ENCODE measurements at places on chromosomes 5 and 9. TPM values are rescaled to one million over a fixed set of nuclear protein-coding genes. Genes with fewer than 3 reads are reported as not detected.
A peak's percentile ranks its signal among the peaks of the same experiment; 100 is the strongest.

PCDHGB3 gene
- 9.2 TPM for total RNA-seq

CAMK4 gene
- 2.5 TPM for total RNA-seq

DNA sequence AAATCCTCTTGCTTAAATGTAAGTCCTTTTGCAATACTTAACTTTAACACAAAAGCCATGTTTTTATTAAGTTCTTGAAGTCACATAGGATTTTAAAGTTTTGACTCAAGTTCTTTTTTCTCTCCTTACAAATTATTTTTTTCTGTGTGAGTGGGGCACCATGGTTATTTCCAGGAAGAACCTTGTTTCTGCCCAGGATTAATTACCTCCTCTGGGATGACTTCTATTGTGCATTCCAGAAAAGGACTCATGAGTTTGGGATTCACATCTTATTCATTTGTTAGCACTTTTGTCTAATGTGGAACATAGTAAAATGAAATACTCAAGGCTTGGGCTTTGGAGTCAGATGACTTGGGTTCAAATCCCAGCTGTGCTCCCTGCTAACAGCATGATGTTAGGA is 421.4 kb upstream of the WWC1 start:
- no peak overlapping the region for H3K27ac ChIP-seq
- DNase-seq, result no peak
- H3K4me3 ChIP-seq, result no peak overlapping the region
- peaks cover 3% of the 10 kb centered on the region for H3K27me3 ChIP-seq
- peaks cover 17% of the 10 kb centered on the region for H3K4me1 ChIP-seq
- H3K36me3 ChIP-seq, result no peaks in the 10 kb centered on the region

CYSRT1 gene
- total RNA-seq, result 2.3 TPM

CRAT gene
- 50.2 TPM for total RNA-seq

GRCh38 chr5:96649681-96650540 is 12.3 kb upstream of the CAST start:
- H3K36me3 ChIP-seq, result no peaks in the 10 kb centered on the region
- peaks cover 5% of the 10 kb centered on the region for H3K4me1 ChIP-seq
- no peaks in the 10 kb centered on the region for H3K27me3 ChIP-seq
- H3K27ac ChIP-seq, result no peak overlapping the region
- peak; percentile 60 for DNase-seq

DNA sequence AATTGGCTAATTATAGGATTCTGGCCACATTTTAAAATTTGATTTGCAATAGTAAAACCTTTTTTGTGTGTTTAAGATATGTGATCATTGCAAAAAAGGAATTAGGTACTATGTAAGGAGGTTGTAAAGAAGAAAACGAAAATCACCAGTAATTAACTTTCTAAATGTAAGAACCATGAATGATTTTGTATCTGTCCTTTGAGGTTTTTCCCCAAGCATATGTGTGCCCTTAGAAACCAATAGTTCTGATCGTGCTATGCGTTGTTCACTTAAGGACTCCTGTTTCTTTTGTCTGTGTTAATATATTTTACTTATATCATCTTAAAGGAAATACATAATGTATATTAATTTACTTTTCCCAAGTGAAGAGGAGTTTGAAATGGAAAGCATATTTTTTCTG is 410.2 kb downstream of the PSAT1 start:
- no peaks in the 10 kb centered on the region for H3K27me3 ChIP-seq
- H3K4me1 ChIP-seq, result no peaks in the 10 kb centered on the region
- no peaks in the 10 kb centered on the region for H3K36me3 ChIP-seq
- H3K4me3 ChIP-seq, result no peak overlapping the region
- DNase-seq, result no peak

DNA sequence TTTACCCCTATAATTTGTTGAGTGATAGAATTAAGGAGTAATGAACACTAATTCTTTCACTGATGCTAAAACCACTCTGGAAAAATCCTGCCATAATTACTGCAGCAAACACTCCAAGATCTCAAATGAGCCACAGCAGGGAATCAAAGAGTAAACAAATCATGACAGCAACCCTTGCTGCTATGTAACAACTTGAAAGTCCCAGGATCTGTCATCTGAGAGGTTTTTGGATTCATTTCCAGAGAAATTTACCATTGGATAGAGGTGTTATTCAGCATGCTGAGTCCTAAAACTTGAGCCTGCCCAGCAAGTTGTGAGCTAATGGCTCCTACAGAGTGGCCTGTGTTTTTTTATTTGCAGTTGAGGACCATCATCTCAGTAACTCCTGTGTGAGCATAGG is 59.2 kb downstream of the PRLR start:
- no peaks in the 10 kb centered on the region for H3K36me3 ChIP-seq
- no peak overlapping the region for H3K27ac ChIP-seq
- H3K4me3 ChIP-seq, result no peak overlapping the region
- no peak for DNase-seq
- no peaks in the 10 kb centered on the region for H3K27me3 ChIP-seq

DNA sequence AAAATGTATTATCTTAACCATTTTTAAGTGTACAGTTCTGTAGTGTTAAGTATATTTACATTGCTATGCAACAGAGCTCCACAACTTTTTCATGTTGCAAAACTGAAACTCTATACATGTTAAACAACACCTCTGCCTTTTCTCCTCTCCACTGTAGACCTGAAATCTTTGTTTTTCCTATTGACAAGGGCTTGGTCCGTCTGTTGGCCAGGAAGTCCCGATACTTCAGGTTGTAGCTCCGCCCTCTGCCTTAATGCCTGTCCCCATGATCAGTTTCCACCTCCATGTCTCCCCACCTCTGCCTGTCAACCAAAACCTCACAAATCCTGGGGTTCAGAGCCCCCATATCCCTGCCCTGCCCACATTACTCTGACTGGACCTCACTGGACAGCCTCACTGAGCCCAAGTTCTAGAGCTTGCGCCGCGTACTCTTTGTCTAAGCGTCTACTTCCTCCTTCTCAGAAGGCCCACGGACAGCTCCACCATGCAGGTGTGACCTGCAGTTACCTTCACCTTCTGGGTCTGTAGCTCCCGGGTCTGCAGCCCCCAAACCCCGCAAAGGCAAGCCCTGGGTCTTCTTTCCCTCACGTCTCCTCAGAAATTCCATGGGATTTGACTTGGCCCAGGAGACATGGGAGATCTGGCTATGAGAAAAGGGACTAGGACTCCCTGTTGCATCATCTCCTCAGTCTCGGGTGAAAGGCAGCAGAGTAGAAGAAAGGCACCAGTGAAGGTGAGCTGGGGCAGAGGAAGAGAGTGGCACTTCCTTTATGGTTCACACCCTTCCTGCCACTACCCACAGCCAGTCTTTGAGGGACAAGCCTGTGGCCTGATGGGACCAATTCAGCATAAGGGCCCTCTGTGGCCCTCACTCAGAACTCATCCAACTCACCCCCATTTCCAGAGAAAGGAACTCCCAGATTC is 8.0 kb downstream of the GLIPR2 start:
- H3K27ac ChIP-seq, result no peak overlapping the region
- no peak overlapping the region for H3K4me3 ChIP-seq
- DNase-seq, result no peak
- no peaks in the 10 kb centered on the region for H3K27me3 ChIP-seq
- no peaks in the 10 kb centered on the region for H3K36me3 ChIP-seq

GRCh38 chr5:134139891-134140469 is 25.5 kb downstream of the TCF7 start:
- no peaks in the 10 kb centered on the region for H3K27me3 ChIP-seq
- peak; percentile 1 for DNase-seq
- H3K27ac ChIP-seq, result no peak overlapping the region
- no peak overlapping the region for H3K4me3 ChIP-seq

DNA sequence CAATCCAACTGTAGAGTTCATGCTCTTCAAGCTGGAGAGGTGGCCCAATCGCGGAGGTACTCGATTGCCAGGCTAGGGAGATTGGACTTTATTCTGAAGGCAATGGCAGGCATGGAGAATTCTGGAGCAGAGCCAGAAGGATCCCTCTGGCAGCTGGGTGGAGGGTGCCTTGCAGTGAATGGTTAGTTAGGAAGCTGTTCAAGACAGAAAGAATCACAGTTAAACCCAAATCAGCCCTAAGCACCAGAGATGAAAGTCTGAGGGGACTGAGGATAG is 182.4 kb downstream of the RGS3 start:
- H3K27me3 ChIP-seq, result no peaks in the 10 kb centered on the region
- no peak overlapping the region for H3K27ac ChIP-seq
- H3K4me3 ChIP-seq, result no peak overlapping the region
- peaks cover 18% of the 10 kb centered on the region for H3K4me1 ChIP-seq
- no peak for DNase-seq

DNA sequence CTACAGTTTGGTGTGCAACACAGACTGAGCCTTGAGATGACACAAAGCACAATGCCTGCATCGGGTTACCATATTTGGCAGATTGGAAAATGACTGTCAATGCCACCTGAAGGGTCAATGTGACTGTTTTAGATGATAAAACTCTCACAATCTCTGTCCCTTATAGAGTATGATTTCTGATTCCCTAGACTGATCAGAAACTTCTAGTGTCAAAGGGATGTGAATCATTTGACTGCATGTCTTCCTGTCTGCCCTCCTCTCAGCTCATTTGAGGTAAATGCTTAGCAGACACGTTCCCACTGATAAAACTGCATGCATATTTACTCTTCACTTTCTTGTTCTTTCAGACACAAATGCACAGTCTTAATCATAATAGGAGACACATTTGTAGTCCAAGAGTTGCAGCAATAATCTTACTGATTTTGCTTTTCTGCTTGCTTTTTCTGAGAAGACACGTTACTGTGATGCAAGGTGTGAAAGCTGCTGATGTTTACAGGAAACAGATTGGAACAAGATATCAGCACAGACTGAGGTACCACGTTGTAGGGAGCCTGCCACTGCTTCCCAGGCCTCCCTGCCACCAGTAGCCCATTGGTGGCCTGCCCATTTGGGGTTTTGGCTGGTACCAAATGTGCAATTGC is 77.8 kb downstream of the GCNT4 start:
- DNase-seq, result no peak
- no peaks in the 10 kb centered on the region for H3K36me3 ChIP-seq
- no peaks in the 10 kb centered on the region for H3K27me3 ChIP-seq
- H3K27ac ChIP-seq, result no peak overlapping the region
- H3K4me3 ChIP-seq, result no peak overlapping the region

DNA sequence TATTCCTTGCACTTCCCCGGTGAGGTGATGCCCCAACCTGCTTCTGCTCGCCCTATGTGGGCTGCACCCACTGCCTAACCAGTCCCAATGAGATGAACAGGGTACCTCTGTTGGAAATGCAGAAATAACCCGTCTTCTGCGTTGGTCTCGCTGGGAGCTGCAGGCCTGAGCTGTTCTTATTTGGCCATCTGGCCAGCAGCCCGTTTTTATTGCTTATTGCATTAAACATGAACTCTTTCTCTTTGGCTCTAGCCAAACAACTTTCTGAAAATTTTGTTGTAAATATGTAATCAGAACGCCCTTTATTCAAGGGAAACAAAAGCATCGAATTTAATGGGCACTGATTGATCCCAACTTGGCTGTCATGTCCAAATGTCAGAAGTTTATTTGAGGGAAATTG is 124.7 kb upstream of the FTMT start:
- no peaks in the 10 kb centered on the region for H3K4me1 ChIP-seq
- no peak for DNase-seq
- H3K4me3 ChIP-seq, result no peak overlapping the region
- peak overlapping the region; percentile 75 for H3K27ac ChIP-seq
- H3K27me3 ChIP-seq, result no peaks in the 10 kb centered on the region
